ENCODE measurements at places on chromosomes 4 and X.
A peak's percentile ranks its signal among the peaks of the same experiment; 100 is the strongest.

GRCh38 chr4:40375620-40376019 lies 40.5 kb downstream of the CHRNA9 start:
- H3K4me1 ChIP-seq, result no peaks in the 10 kb centered on the region
- no peak overlapping the region for H3K4me3 ChIP-seq
- no peak overlapping the region for H3K27ac ChIP-seq
- no peak for DNase-seq
- no peaks in the 10 kb centered on the region for H3K27me3 ChIP-seq
- H3K36me3 ChIP-seq, result no peaks in the 10 kb centered on the region

DNA sequence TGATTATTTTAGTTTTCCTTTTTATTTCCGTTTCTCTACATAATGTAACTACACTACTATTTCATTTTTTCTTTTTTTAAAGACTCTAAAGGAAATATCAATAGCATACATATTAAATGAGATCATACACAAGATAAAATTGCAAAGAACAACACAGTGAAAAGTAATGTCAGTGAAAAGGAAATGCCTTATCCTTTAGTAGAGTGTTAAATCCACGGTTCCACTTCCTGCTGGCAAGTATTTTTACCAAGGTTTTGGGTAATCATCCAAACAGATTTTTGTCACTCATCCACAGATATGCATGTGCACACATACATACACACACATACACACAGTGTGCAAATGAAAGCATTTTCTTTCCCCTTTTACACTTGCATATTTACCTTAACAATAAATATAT lies 548.9 kb downstream of the PPP4R3C start:
- no peaks in the 10 kb centered on the region for H3K36me3 ChIP-seq
- no peak overlapping the region for H3K4me3 ChIP-seq
- H3K27me3 ChIP-seq, result no peaks in the 10 kb centered on the region
- no peak overlapping the region for H3K27ac ChIP-seq
- H3K4me1 ChIP-seq, result no peaks in the 10 kb centered on the region
- no peak for DNase-seq

- no peak for DNase-seq
- H3K4me3 ChIP-seq, result no peak overlapping the region
- H3K27me3 ChIP-seq, result no peaks in the 10 kb centered on the region
- H3K36me3 ChIP-seq, result no peaks in the 10 kb centered on the region
- no peaks in the 10 kb centered on the region for H3K4me1 ChIP-seq
Observed at GRCh38 chrX:115940348-115940747, 230.2 kb upstream of the AGTR2 start.

DNA sequence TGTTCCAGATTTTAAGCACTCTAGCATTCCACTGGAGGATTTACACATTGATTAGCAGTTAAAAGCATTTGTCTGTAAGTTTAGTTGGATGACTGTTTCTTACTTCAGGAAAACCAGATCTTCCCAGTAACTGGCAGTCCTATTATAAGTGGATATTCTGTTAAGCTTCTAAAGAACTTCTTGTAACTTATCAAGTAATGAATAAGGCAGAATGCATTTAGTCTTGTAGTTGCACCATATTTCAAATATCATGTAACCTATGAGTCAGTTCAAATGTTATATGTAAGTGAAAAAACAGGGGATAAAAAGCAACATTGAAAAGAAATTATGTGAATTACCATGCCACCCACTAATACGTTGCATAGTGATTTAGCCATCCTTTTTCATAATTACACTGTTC lies 30.2 kb upstream of the TENM3 start:
- H3K27ac ChIP-seq, result no peak overlapping the region
- H3K4me1 ChIP-seq, result peaks cover 21% of the 10 kb centered on the region
- no peak overlapping the region for H3K4me3 ChIP-seq
- H3K27me3 ChIP-seq, result no peaks in the 10 kb centered on the region

DNA sequence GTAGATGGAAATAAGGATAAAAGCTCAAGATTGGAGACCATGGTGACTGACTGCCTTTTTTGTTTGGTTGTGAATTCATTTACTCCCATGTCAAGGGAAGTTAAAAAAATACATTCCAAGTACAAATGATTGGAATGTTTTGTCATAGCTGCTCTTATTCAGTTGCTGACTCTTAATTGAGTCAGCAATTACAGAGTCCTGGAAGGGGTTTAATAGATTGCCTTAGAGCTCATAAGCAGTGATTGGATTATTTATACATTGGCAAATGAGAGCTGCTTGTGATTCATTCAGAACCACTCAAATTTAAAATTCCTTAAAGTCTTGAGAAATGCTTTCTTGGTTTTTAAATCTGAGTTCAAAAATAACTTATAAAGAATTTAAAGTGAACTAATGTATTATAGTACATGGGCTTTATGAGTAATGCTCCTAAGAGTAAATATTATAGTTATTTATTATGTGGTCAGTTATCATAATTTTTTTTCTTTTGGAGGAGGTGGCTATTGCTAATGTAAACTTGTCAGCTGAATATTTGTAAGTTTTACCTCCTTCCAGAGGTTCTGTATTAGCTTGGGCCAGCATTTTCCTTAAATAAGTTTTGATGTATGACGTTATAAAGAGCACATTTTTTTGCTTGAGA lies 13.6 kb downstream of the JADE1 start:
- H3K4me1 ChIP-seq, result peaks cover 50% of the 10 kb centered on the region
- no peak for DNase-seq
- no peak overlapping the region for H3K4me3 ChIP-seq

DNA sequence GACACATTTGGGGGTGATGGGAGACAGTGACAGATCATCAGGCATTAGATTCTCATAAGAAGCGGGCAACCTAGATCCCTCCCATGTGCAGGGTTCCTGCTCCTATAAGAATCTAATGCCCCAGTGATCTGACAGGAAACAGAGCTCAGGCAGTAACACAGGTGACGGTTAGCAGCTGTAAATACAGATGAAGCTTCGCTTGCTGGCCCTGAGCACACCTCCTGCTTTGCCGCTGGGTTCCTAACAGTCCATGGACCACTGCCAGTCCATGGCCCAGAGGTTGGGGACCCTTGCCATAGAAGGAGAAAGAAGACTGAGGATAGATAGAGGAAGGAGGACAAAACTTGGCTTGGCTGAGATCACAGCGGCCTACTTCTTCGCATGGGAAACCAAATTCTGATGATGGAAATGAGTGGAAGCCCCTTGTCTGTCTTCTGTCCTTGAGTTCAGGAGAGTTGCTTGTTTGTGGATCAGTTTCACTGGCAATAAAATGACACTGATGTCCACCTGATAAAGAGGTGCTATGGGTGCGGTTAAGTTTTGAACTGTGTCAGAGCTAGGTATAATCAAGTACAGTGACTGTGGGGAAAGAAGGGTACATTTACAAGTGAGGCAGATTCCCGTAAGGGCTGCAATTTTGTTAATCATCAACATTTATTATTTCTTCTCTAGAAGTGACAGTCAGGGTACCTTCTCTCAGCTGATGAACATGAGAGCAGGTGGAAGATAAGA lies 1.7 kb upstream of the TIFA start:
- H3K4me3 ChIP-seq, result no peak overlapping the region
- no peak overlapping the region for H3K27ac ChIP-seq
- H3K27me3 ChIP-seq, result no peaks in the 10 kb centered on the region

DNA sequence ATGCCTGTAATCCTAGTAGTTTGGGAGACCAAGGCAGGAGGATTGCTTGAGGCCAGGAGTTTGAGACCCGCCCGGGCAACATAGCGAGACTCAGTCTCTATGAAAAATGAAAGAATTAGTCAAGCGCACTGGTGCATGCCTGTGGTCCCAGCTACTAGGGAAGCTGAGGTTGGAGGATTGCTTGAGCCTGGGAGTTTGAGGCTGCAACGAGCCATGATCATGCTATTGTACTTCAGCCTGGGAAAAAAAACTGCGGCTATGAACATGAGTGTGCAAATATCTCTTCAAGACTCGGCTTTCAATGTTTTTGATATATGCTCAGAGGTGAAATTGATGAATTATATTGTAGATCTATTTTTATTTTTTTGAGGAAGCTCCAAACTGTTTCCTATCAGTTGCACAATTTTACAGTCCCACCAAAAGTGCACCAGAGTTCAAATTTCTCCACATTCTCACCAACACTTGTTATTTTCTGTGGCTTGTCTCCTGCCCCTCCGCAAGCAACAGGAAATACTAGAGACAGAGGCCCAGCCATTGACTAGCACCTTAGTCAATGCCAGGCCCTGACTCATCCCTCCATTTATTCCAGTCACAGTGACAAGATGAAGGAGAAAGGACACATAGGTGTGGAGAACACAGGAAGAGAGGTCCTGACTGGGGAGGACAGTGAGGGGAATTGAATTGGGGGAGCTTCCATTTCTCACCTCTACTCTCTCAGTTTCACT lies 33.1 kb upstream of the ZNF41 start:
- H3K27ac ChIP-seq, result no peak overlapping the region
- H3K27me3 ChIP-seq, result no peaks in the 10 kb centered on the region
- H3K36me3 ChIP-seq, result no peaks in the 10 kb centered on the region
- no peak for DNase-seq
- no peaks in the 10 kb centered on the region for H3K4me1 ChIP-seq

DNA sequence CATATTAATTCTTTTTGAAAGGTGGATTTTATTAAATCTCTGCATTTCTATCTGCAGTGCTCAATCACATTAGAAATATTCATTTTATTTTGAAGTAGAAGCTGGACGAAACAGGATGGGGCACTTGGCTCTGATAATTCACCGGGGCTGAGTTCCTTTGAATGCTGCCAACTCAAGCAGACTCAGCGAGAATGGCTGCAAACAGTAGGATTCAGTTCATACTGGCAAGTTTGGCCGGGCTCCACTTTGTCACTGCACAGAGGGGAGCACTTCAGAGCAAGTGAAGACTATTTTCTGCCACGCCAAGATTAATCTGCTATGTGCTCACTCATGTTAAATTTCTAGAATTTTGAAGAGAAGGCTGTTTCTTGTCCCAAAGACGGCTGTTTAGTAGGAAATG lies 30.7 kb upstream of the KLHL8 start:
- no peaks in the 10 kb centered on the region for H3K27me3 ChIP-seq
- no peaks in the 10 kb centered on the region for H3K36me3 ChIP-seq
- no peak overlapping the region for H3K27ac ChIP-seq

DNA sequence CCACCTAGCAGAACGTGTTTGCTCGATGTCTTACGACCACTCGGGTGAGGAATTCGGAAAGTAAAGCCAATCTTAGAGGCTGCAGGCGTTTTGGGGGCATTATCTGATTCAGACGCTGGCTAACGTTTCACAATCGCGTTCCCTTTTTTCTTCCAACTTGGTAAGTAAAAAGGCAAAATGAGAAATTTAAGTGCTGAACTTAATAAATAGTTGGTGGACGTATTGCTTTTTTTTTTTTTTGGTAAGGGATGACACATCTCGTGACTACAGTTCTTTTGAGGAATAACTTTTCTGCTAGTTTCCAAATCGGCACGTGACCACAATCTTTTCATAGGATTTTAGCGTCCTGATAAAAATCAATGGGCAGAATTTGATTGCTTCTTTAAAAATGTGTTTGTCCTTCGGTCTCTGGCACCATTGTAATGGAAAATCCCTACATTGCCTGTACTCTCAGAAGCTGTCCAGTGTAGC lies 848 bp downstream of the RAB9A start:
- no peaks in the 10 kb centered on the region for H3K4me1 ChIP-seq
- H3K27me3 ChIP-seq, result no peaks in the 10 kb centered on the region

DNA sequence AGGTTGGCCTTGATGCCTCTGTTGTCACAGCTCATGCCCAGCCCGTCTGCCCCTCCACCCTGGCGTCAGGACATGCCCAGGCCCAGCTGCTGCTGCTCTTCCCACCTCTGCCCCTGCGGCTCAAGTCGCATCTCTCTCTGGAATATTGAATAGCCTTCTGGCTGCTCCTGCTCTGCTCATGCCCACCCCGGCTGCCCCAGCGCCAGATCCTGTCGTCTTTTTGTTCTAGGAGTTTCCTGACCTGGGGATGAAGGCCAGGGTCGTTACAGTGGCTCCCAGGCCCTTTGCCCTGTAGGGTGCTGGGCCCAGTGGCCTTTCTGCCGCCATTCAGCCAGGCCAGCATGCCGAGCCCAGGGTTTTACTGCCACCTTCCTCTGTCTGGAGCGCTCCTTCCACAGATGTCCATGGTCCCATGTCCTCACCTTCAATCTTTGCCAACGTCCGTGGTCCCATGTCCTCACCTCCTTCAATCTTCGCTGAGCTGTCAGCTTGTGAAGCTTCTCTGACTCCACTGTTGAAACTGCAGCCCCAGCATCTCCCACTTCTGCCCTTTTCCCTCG lies 9.7 kb downstream of the MAEA start:
- DNase-seq, result no peak
- peaks cover 2% of the 10 kb centered on the region for H3K36me3 ChIP-seq
- H3K27ac ChIP-seq, result no peak overlapping the region
- H3K4me1 ChIP-seq, result no peaks in the 10 kb centered on the region

GRCh38 chr4:81506731-81507130 lies 35.0 kb upstream of the RASGEF1B start:
- no peak for DNase-seq
- no peaks in the 10 kb centered on the region for H3K4me1 ChIP-seq
- H3K4me3 ChIP-seq, result no peak overlapping the region
- no peaks in the 10 kb centered on the region for H3K36me3 ChIP-seq
- no peaks in the 10 kb centered on the region for H3K27me3 ChIP-seq

DNA sequence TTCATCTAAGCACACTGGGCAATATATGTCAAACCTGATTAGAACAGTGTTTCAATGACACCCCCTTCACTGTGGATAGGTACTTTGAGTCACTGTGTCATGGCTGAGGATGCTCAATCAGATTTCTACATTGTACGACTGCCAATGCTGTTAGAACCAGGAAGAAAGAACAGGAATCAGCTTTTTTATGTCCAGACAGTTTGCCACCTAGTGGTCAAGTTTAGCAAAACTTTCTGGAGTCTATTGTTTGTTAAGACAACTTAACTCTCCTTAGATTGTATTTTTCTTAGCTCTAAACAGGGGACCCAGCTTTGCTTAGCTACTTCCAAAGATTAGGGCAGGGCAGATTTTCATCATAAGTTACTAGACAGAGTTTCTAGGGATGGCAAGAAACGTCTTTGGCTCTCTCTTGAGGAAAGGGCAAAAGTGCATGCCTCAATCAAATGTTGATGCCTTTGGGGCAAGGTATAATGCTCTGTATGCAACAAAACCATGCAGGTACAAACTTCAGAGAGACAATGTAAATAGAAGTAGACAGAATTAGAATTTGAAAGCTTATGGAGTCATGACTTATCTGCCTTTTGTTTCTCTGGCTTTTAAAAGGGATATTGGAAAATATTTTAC lies 40.5 kb upstream of the BMP3 start:
- H3K36me3 ChIP-seq, result no peaks in the 10 kb centered on the region
- H3K4me1 ChIP-seq, result no peaks in the 10 kb centered on the region
- no peaks in the 10 kb centered on the region for H3K27me3 ChIP-seq
- H3K27ac ChIP-seq, result no peak overlapping the region
- DNase-seq, result peak; percentile 43

GRCh38 chrX:133337250-133337649 lies 78.0 kb downstream of the GPC4 start:
- H3K36me3 ChIP-seq, result no peaks in the 10 kb centered on the region
- H3K27me3 ChIP-seq, result no peaks in the 10 kb centered on the region
- no peak overlapping the region for H3K4me3 ChIP-seq
- no peak for DNase-seq

DNA sequence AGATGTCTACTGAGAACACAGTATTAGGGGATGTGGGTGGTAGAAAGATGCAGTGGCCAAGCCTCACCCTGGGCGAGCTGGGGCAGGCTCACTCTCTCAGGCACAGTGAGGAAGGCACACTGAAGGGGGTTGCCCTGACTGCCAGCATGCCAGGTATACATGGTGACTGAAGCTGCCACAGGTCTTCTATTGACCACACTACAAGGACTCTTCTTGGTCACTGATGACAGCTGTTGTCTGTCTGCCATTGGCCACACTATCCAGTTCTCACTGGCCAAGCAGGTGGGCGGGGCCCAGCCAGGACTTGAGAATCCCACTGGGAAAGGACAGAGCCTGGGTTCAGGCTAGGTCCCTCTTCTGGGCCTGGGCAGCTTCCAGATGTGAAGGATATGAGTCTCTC lies 39.7 kb upstream of the TBC1D14 start:
- no peak overlapping the region for H3K27ac ChIP-seq
- no peak for DNase-seq
- no peaks in the 10 kb centered on the region for H3K4me1 ChIP-seq
- no peaks in the 10 kb centered on the region for H3K27me3 ChIP-seq
